ENCODE measurements at places on chromosomes 3 and 15.

GRCh38 chr3:93973131-93974126 is at the start of gene PROS1:
Gene PROS1 (minus strand): TSS chr3:93973896. CDS start chr3:93973749, 147 bp downstream.
- DNase-seq: peak; percentile 46

DNA sequence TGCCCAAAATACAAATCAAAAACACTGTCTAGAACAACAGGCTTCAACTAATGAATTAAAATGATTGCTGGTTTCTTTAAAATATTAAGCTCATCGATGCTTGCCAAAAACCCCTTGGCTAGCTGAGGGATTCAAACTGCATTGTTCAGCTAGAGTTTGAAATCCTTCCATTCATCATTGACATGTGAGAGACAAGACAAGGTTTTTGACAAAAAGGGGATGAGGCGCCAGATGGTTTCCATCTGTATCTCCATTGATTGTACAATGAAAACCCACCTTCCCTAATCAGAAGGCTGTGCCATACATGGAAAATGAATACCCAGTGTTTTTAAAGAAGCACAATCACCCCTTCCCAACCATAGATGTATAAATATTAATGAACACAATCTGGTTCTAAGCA is 67.8 kb downstream of the THRB start:
- DNase-seq: no peak

DNA sequence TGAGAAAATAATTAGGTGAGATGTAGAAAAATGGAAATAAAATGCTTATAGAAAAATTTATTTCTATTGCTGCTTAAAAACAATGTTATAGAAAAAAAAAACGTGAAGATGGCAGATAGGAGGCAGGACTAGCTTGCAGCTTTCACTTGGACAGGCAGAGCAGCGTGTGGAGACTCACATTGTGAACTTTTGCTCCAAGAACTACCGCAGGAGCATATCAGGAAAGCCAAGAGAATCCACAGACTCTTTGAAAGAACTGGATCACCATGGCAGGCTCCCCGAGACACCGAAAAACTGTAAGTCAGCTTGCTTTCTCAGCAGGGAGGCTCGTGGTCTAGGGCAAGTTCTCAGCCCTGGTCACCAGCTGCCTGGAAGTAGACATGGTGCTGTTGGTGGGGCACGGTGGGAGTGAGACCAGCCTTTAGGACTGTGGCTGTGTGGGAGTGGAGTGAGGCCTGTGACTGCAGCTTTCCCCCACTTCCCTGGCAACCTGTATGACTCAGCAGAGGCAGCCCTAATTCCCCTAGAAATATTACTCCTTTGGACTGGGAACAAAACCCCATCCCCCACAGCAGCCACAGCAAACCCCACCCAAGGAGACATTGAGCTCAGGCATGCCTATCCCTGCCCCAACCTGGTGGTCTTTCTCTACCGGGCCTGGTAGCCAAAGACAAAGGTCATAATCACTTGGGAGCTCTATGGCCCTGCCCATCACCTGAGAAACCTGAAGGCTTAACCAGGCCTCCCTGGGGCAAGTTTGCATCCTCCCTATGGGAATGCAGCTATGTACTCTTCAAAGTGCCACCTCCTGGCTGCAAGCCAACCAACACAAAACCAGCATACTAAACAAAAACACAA is 22.8 kb downstream of the STRIT1 start:
- DNase-seq: no peak

DNA sequence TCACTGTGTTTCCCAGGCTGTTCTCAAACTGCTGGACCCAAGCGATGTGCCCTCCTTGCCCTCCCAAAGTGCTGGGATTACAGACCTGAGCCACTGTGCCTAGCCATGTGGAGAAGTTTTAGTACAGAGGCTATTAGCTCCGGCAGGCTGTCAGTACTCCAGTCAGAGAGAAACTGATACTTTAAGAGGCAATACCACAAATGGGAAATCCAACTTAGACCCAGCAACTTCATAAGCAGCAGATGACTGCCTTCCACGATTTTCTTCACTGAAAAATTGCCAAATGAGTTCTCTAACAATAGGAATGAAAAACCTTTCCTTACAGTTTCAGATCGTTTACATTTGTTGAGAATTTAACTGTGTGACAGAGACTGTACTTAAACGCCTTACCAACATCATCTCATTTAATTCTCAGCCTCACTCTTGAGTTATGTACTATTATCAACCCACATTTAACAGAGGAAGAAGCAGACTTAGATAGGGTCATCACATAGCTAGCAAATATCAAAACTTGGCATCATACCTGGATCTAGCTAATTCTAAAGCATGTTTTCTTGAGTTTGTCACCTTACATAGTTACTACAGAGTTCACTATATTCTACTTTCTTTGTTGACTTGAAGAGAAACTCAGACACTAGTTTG is 127.4 kb downstream of the TCF12 start:
- no peak for DNase-seq

- no peak for DNase-seq
Measured at GRCh38 chr3:126407412-126408044, 12.8 kb downstream of the CFAP100 start.

DNA sequence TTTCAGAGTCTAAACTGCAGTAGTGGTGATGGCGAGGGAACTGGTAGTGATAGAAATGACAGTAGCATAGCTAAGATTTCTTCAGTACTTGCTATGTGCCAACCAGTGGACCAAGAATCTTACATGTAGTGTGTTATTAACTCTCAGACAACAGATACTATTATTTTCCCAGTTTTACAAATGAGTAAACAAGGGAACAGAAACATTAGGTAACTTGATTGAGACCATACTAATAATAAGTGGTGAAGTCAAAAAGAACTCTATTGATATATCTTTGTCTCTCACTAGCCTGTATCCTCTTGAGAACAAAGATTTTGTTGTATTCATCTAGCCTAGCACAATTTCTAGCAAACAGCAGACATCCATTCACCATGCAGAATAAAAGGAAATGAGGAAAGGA is 250.1 kb downstream of the ZBTB20 start:
- no peak for DNase-seq

- no peak for DNase-seq
Measured at GRCh38 chr3:140768941-140769340, 91.1 kb downstream of the TRIM42 start.

DNA sequence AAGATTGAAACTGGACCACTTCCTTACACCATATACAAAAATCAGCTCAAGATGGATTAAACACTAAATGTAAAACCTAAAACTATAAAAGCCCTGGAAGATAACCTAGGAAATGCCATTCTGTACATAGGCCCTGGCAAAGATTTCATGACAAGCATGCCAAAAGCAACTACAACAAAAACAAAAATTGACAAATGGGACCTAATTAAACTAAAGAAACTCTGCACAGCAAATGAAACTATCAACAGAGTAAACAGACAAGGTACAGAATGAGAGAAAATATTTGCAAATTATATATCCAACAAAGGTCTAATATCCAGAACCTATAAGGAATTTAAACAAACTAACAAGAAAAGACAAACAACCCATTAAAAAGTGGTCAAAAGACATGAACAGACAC is 173.1 kb upstream of the CCDC54 start:
- DNase-seq: no peak

GRCh38 chr15:30973379-30973778 is 18.0 kb downstream of the MTMR10 start:
- DNase-seq: no peak

DNA sequence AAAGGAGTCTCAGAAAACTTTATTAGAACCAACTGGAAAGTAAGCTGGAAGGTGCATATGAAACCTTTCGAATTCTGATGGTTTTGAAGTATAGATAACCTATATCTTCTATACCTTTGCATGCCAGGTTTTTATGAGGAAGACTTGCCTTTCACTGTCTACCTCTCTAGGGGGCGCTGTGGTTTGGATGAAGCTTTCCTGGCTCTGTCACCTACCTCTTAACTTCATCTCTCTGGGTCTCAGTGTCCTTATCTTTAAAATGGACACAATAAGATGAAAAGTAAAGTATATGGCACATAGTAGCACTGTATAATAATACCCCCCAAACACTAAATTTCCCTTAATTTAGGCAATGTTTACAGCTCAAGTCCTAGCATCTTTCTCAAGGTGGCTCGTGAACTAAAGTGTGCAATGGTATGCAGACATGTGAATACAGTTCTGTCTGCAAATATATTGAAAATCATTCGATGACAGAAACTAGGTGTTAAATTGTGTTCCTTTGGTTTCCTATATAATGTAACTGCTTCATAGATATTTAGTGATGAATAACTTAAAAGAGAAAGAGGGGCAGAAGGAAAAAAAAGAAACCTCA is 314.3 kb downstream of the CHST2 start:
- DNase-seq: peak; percentile 27

DNA sequence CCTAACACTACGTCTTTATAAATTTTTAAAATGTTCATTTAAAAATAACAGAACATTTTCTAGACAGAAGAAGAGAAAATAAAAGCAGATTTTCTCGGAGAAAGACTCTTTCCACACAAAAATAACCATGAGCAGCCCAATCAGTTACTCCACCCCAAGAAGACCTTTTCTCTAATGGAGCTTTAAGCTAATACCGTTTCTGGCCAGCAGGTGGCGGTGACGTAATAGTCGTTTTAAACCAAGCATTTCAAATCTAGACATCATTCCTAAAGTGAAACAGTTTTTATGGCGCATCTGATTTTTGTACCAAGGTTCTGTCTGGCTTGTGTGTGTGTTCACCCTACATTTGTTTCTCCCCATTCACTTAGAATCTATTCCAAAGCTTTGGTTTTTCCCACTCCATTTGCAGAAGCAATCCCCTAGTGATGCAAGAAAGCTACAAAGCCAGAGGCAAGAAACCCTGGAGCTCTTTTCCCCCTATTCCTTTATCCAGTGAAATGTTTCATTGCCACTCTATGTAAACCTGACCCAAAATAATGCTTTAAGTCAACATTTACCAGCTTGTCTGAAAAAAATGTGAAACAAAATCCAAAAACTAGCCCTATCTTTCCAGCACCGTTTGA is 336.7 kb upstream of the IGF1R start:
- peak; percentile 58 for DNase-seq

- DNase-seq: no peak
Measured at GRCh38 chr3:136042608-136043221, 77.2 kb downstream of the PPP2R3A start.

- no peak for DNase-seq
Measured at GRCh38 chr15:40055576-40056293, 16.8 kb upstream of the SRP14 start.

GRCh38 chr3:100403362-100404249 is 2.3 kb downstream of the LNP1 start:
- DNase-seq: no peak

GRCh38 chr3:179272385-179272784 is 21.5 kb upstream of the KCNMB3 start:
- no peak for DNase-seq

GRCh38 chr15:89419370-89419984 is 76.9 kb downstream of the RHCG start:
- DNase-seq: no peak

GRCh38 chr15:80480171-80480811 is 76.1 kb downstream of the ARNT2 start:
- DNase-seq: no peak

DNA sequence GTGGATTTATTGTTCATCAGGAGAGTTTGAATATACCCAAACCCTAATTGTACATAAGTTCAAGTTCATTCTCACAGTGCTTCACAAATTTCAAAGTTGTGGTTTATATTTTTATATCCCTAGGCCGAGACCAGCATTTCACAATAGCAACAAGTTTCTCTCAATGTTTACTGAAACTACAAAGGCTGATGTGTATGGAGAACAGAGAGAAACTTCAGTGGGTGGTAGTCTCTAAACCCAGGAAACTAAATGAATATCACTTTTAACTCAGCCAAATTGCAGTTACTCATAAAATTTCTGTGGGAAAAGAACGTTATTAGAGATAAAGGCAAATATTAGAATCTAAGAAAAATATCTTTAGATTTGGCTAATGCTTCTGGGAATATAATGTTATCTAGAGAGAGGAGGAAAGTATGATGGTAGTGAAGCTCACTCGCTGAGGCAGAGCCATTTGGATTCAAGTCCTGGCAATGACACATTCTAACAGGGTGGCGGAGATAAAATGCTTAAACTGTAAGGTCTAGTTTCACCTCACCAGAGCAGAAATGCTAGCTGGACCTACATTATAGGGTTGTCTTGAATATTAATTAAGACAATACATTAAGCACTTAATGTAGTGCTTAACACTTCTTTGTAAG is 514.8 kb downstream of the EPHA3 start:
- DNase-seq: no peak

- no peak for DNase-seq
Measured at GRCh38 chr3:142027300-142027699, 122.0 kb downstream of the TFDP2 start.

DNA sequence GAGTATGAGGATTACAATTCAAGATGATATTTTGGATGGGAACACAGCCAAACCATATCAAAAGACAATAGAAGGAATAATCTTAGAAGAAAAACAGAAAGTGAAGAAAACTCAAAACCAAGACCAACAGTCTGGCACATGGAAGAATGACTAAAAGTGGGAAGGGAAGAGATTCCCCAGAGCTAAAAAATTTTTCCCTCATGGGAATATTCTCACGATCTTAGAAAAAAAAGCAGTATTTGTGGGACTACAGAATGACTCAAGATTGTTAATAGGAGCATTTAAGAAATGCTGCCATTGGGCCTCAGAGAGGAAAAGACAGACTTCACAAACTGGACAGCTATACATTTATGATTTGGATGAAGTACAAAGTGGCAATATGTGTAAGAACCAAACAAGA is 18.3 kb downstream of the OSTN start:
- DNase-seq: no peak

DNA sequence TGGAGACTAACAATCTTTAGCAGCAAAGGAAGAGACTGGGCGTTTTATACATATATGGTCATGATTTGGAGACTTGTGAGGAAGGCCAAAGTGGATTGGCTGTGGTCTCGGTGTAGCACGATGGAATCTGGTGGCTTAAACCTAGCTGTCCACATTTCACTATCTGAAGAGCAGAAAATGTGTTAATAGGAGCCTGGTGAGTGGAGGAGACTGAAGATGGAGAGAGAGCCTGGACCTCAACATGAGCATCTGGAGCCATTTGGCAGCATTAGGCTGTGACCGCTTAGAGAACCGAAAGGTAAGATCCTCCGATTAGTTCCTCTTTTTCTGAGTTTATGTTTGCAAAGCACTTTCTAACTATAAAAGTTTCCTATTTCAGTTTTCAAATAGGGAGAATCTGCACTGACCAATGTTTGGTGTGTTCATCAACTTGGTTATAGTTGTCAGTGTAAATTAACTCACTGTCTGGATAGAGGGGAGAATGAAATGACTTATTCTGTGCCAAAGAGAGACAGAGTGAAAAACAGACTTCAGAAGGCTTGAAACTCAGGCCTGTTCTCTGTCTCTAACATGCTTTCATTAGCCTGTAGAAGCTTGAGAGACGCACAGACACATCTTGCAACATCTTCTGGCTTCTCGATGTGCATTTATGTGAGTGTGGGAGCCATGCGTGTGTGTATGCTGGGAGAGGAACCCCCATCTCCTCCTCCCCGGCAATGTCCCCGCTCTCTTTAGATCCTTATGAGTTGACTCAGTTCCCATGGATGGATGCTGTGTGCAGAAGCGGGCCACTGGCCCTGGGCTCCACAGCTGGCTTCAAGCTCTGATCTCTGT is 244.7 kb upstream of the TBL1XR1 start:
- no peak for DNase-seq

Data from stimulated activated naive CD8-positive, alpha-beta T cell treated with anti-CD3 and anti-CD28 coated beads, Interleukin-15, amount 100 ng/mL, for 72 hours (primary cell).